ENCODE measurements at places on chromosomes 11 and 22.

DNA sequence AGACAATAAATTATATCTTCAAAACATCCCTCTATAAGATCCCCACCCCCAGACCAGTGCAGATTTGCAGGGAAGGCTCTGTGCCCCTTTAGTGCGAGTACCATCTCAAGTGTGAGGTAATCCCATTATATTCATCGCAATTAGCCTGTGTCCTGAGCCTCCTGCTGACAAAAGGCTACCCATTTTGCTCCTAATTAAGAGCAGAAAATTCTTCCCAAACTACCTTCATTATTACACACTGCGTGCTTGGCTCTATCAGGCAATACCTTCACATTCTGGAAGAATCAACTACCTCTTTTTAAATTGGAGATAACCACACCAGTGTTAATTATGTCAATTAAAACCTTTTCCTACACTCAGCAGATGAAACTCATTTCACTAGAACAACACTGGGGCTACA is 1133.4 kb upstream of the CCDC90B start:
- no peak for DNase-seq

DNA sequence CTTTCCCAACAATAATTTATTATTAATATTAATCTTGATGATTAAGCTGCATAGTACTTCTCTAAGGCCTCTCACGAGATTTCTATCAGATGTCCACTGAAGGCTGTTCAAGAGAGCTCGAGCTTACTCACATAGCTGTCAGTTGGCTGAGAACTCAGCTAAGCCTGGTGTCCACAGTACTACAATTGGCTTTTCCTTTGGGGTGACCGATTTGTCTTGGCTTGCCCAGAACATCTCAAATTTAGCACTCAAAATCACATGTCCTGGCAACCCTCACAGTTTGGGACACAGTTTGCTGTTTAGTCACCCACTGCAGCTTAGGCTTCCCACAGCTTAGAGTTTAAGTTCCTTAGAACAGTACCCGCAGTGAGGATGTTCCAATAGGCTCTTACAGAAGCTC is 96.5 kb downstream of the LUZP2 start:
- DNase-seq, result no peak

GRCh38 chr22:46499805-46500189 is 37.6 kb downstream of the CELSR1 start:
- DNase-seq, result no peak

GRCh38 chr22:40425082-40425481 is 54.7 kb downstream of the SGSM3 start:
- no peak for DNase-seq

- no peak for DNase-seq
Observed at GRCh38 chr11:103354656-103355055, 245.4 kb downstream of the DYNC2H1 start.

DNA sequence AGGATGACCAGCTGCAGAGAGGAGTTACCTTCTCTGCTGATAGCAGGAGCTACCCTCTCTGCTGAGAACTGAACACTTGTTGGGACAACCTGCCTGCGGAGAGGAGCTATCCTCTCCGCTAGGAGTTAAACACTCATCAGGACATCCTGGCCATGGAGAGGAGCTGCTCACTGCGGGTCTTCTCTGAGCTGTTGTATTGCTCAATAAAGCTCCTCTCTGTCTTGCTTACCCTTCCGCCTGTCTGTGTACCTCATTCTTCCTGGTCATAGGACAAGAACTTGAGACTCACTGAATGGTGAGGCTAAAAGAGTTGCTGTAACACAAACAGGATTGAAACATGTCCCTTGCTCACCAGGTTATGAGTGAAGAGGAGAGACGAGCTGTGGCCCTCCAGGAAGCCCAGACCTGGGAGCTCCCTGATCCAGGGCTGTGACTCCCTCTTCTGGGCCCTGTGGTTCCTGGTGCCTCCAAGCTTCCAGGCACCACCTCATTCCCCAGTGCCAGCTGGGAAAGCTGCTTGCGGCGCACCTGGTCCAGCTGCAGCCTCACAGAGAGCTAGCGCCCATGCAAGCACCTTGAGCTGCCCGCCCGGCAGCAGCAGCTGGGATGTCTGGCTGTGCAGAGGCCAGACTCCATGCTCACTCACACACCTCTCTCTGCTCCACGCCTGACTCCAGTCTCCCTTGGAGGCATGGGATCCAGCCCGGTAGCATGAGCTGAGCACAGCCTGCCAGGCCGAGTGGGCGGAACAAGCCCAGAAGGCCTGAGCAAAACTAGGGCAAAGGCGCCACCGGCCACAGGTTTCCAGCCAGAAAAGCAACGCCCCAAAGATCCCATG is 50.5 kb downstream of the RAB30 start:
- no peak for DNase-seq

- peak; percentile 33 for DNase-seq
Observed at GRCh38 chr11:105392556-105392955, 217.3 kb upstream of the GRIA4 start.

- DNase-seq, result no peak
Observed at GRCh38 chr11:87957961-87958360, 217.3 kb downstream of the RAB38 start.

DNA sequence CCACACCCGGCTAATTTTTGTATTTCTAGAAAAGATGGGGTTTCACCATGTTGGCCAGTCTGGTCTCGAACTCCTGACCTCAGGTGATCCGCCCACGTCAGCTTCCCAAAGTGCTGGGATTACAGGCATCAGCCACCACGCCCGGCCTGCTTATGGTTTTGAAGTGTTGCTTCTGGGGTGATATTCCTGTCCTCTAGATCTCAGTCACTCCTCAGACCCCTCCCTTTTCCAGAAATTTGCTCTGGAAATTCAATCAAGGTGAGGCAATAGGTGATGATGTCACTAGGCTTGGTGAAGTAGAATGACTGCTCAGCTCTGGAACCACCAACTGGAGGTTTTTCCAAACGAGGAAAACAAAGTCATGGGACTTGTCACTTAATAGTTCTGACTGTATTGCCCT is 36.6 kb upstream of the CREB3L1 start:
- no peak for DNase-seq

GRCh38 chr11:125457814-125458343 is 38.2 kb downstream of the FEZ1 start:
- DNase-seq, result no peak

GRCh38 chr11:32908619-32909018 is 16.0 kb downstream of the QSER1 start:
- DNase-seq, result no peak

DNA sequence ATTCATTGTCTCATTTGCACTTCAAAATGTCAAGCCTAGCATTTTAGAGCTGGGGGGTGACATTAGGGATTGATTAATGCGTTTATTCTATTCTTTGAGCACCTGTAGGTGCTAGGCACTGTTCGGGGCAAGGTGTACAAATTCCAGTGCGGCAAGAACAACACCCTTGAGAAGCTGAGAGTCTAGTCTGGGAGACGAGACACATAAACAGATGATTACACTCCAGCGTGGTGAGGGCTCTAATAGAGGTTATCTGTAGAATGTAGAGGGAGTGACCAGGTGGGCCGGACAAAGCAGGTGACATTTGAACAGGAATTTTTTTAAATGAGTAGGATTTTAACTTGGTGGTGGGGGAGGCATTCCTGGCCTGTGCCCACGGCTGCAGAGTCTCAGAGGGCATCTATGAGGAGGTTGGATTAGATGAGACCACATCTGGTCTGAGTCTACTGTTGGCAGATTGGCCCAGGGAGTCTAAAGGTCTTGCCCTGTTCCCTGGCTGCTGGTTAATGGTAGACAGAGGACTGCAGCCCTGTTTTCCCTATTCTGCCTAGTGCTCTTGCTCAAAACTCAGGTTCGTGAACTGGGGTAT is 970 bp downstream of the CAT start:
- no peak for DNase-seq

DNA sequence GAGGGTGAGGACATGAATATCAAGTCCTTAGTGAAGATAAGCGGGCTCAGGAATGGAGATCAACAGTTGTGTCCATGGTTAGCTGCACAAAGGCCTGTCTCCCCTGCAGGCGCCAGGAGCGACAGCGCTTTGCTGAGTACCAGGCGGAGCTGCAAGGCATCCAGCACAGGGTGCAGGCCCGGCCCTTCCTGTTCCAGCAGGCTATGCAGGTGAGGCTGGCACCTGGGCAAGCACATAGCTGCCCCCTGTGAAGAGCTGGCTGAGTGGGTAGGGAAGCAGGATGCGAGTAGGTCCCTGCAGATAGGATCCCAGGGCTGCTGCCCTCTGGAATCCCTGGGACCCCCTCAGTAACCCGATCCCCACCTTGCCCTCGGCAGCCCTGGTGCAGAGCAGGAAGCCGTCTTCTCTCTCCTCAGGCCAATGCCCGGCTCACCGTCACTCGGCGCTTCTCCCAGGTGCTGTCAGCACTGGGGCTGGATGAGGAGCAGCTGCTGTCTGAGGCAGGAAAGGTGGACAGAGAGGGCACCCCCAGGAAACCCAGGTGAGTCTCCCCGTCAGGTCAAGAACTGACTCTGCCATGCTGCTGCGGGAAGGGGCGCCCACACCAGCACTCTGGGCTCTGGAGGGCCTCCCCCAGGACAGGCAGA is 2.6 kb upstream of the SART1 start:
- DNase-seq, result no peak

GRCh38 chr11:128513915-128514681 is 73.3 kb downstream of the ETS1 start:
- DNase-seq, result no peak

DNA sequence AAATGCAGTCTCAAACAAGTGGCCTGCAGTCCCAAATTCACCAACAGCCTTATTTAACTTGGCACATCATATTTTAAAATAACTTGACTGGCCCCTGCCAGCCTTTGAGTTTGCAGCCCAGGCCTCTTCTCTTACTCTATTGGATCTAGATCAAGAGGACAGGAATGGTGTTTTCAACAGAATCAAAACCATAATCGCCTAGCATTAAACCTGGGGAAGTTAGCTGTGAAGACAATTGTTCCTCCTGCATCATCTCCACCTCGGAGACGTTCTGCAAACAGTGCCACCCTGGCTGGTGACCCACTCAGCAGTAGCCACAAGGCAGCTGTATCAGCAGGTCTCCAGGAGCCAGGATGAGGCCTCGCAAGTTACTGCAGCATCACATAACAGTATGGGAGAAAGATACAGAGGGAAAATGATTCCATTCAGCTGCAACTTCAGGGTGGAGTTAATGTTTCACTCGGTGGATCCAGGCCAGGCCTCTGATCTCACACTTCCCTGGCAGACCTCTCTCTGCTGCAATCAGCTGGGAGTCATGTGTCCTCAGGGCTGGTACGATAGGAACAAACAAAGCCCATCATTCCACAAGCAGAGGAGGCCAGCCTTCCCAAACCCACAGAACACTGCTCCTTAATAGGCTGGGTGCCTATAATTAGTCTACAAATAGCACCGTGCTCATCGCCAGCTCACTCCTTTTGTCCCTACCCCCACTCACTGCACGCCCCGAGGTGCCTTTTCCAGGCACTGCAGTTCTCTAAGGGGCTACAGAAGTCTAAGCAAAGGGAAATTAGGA is 18.6 kb upstream of the SCN2B start:
- peak; percentile 14 for DNase-seq

GRCh38 chr11:3959903-3960265 is 104.4 kb downstream of the STIM1 start:
- no peak for DNase-seq

GRCh38 chr11:107683807-107684206 is 28.0 kb downstream of the SLN start:
- DNase-seq, result no peak

- no peak for DNase-seq
Observed at GRCh38 chr11:67510023-67510345, 2.0 kb upstream of the CDK2AP2 start.

- DNase-seq, result no peak
Observed at GRCh38 chr11:18063125-18063524, 17.1 kb upstream of the TPH1 start.

- DNase-seq, result no peak
Observed at GRCh38 chr11:20934516-20934915, 265.1 kb downstream of the NELL1 start.

DNA sequence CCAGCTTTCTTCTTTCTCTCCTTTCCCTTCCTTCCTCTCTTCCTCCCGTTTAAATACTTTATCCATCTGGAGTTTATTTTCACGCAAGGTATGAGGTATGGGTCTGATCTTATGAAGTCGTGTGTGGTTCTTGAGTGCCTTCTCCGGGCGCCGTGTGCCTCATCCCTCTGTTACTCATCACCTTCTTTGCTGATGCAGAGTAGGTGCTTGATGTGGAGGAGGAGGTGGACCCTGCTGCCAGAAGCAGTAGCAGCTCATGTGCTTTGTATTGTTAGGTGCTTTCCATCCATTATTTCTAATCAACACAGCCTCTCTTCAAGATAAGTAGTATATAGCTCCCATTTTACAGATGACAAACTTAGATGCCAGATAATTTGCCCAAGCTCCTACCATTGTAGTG is 47.0 kb downstream of the TNRC6B start:
- DNase-seq, result no peak

DNA sequence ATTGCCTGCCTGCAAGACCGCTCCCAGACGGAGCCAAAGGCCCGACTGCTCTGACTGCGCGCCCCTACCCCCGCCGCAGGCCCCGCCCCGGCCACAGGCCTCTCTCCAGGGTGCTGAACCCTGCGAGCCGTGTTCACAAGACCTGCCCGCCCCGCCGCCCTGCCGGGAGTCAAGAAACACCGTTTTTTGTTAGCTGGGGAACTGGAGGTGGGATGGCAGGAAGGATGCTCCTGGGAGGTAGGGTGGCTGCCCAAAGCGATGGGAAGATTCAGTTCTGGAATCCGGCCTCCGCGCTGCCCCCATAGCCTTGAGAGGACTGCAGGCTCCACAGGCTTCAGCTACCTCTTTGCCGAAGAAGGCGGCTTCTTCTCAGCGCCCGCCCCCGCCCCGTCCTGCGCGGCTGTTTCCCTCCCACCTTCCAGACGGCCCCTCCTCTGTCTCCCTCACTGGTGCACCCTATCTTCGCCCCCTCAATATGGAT is 2.7 kb upstream of the PDE2A start:
- no peak for DNase-seq

DNA sequence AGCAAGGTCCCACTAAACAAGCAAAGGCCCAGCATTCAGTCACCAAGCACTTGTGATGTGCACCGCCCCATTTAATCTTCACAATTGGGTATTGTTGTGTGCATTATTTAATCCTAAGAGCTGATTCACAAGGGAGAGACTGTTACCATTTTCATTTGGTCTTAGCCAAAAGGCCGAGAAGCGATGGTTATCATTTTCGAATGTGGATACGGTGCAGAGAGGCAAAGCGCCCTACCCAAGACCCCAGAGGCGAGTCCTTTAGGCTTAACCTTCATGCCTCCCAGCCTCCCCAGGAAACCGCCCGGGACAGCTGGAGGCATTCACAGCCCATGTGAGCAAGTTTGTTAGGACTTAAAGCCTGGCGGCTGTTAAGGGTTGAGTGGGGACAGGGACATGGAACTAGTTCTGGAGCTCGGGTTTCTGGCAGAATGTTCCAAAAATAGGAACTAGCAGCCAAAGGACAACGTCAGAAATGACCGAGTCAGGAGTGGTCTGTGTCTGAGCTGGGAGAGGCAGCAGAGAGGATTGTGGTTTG is 13.0 kb upstream of the UPK3A start:
- no peak for DNase-seq

GRCh38 chr11:109847621-109848020 is 245.6 kb upstream of the ZC3H12C start:
- DNase-seq, result no peak

DNA sequence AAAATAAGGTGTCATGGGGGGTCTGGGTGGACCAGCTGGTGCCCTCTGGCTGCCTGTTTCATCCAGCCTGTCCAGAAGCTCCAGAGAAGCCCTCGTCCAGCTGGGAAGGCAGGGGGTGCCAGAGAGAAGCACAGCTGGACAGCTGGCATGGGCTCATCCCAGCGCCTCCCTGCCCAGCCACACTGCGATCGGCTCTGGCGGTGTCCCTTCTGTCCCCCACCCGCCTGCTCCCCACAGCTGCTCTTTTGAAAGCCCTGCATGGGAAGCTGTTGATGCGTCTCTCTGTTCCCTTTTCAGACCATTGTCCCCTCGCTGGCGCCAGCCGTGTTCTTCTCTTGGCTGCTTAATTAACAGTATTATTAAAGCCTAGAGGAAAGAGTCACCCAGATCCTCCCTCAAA is 86.5 kb downstream of the MN1 start:
- DNase-seq, result no peak
